DMS153 (cell line): ENCODE measurements at places on chromosomes 2 and 18.

DNA sequence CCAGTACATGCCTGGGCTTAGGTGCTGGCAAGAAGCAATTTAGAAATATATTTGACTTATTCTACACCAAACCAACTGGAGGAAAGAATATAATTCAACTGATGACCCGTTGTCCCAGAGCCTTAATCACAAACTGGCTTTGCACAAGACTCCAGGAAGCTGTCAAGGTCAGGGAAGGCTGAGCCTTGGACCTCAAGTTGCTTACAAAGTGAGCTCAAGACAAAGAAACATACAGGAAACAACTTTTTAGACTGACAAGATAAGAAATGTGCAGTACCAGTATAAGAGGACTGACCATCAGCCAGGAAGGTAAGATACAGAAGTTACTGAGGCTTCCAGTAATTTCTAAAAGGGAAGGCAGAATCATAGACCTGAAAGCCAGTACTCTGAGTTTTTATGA lies 35.0 kb upstream of the GPR55 start:
- DNase-seq: no peak

DNA sequence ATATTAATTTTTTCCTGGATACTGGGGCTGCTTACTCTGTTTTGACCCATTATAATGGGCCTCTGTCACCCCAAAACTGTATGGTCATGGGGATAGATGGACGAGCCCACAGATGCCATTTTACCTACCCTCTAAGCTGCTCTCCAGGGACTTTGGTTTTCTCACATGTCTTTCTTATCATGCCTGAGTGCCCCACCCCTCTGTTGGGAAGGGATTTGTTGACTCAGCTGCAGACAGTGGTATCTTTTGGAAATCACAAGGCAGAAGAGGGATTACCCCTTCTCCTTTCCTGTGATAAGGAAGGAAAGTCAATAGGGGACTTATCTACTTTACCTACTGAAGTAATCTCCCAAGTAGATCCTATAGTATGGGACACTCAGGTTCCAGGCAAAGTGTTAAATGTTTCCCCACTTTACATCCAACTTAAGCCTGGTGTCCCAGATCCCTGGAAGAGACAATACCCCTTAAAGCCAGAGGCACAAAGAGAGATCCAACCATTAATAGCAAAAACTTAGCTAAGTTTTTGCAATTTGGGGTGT lies 182.7 kb downstream of the RNF152 start:
- DNase-seq: no peak

DNA sequence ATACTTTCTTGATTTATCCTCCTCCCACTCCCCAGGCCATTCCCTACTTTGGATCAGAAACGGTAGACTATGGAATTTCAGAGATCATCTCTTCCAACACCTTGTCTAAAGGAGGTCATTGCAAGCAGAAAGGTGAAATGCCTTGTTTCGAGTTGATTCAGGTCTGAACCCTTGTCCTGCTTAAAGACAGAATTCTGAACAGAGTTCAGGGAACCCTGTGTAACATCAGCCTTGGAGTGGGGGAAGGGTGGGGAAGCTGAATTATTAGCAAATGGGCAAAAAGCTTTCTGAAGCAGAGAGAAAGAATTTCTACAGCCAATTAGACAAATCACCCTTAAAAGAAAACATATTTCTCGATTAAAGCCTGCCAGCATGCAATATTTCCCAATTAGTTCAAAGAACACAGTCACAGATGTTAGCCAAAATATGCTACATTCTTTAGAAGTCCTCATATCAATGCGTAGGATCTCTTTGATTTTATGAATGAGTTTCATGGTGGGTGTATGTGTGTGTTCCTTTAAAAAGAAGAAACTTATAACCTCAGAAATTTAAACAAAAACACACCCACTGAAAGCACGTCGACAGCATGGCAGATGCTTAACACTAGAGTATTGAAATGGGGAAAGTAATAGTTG lies 353.1 kb downstream of the RND3 start:
- no peak for DNase-seq

- peak; percentile 85 for DNase-seq
Observed at GRCh38 chr2:10043256-10043905, at the start of gene KLF11. Gene KLF11, plus strand, starts transcription at chr2:10043550. Its CDS starts 167 bp downstream, at chr2:10043717.

DNA sequence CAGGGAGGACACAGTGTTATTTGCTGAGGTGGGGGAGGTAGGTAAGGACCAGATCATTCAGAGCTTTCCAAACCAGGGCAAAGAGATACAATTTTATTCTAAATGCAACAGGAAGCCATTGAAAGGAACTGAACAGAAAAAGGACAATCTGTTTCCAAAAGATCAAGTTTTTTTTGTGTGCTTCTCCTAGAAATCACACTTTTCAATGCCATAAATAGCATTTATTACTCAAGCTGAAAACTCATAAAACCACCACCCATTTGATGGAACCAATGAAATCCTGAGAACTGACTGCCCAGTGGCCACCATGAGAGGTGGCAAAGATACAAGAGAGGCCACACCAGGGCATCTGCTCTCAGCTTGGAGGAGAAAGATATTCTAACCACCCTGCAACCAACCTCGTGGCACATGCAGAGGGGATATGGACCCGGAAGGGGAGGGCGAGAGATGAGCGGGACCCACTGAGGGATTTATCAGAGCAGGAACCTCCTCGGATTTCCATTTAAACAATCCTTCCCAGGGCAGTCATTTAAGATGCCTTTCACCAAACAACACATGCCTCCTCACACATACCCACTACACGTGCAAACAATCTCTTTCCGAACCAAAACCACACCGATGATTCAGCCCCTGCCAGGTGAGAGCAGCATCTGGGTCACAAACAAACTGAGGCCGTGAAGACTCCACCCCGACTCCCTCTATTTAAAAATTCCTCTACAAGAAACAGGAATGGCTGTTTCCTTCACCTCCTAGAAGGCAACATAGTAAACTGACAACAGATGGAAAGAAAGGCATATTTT lies 8.8 kb downstream of the CYB5A start:
- DNase-seq: no peak

GRCh38 chr2:12507295-12507694 lies 209.4 kb upstream of the TRIB2 start:
- DNase-seq: no peak

DNA sequence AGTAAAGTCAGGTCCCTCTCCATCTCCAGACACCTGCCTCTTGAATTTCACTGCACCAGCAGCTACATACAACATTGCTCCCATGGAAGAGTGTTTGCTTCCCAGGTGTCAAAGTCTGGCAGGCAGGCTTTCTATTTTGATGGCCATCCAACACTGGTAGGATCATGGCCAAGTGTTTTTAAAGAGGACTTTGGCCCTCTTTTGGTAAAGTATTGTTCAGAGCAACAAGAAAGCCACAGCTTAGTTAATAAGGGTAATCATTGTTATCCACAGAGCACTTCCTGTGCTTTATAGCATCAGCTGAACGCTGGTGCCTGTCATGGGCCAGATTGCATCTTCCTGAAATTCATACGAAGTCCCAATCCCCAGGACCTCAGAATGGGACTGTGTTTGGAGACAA lies 133.2 kb downstream of the NCK2 start:
- DNase-seq: no peak

DNA sequence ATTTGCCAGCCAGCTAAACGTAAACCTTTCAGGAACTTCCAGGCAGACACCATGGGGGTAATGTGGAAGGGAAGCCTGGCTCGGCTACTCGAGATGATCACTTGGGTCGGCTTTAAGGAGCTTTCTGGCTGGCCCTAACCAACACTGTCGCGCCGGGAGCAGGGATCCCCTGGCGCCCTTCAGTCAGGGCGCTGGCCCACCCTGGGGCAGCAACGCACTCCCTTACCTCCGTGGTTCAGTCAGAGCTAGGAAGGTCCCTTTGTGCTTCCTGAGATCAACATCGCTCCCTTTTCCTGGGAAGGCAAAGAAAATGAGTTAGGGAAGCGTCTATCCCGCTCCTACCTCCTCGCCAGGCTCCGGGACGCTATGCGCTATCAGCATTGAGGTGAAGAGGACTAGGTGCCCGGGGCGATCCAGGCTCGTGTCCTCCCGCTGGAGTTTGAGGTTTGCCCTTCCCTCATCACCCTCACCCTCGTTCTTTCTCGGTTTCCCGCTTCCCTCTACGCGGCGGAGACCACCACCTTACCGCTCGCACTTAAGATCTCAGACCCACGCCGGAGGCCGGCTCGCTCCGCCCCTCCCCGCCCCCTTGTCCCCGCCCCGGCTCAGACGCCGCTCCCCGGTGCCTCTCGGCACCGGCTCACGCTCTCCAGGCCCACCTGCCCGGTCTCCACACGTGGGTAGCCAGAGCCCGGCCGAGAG lies 449 bp upstream of the ATRAID start:
- DNase-seq: no peak

DNA sequence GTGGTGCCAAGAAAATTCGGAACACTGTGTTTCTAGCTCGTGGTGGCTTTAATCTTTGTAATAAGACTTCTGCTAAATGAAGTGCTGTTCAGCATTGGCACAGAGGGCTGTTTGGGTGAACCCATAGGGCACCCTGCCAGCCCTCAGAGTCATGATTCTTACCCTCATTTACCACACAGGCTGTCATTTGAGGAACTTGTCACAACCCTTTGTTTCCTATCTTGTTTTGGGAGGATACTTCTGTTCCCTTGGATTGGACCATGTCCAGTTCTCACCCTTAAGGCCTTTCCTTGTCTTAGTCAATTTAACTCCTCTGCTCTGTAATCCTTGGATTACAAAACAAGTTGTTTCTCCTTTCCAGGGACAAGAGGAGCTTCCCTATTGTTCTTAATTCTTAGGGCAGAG lies 225.7 kb downstream of the MTX2 start:
- no peak for DNase-seq

DNA sequence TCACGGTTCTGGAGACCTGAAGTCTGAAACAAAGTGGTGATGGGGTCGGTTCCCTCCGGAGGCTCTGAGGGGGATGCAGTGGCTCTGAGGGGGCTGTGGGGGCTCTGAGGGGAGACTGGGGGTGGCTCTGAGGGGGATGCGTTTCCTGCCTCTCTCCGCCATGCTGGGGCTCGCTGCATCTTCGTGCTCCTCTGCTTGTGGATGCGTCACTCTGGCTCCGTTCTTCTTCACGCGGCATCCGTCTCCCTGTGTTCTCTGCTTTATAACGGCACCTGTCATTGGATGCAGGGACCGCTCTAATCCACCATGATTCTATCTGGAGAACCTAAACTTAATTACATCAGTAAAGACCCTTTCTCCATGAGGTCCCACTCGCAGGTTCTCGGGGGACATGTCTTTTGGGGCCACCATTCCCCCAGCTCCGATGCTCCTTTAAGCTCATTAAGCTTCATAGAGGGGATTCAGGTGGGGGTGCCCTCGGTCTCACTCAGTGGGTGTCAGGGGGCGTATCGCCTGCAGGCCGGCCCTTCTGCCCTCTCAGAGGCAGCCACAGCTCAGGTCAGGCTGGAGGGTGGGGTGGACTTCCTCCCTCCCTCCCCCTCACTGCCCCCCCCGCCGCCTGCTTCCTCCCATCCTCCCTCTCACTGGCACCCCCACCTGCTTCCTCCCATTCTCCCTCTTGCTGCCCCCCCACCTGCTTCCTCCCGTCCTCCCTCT lies 18.4 kb downstream of the RTP5 start:
- DNase-seq: no peak

DNA sequence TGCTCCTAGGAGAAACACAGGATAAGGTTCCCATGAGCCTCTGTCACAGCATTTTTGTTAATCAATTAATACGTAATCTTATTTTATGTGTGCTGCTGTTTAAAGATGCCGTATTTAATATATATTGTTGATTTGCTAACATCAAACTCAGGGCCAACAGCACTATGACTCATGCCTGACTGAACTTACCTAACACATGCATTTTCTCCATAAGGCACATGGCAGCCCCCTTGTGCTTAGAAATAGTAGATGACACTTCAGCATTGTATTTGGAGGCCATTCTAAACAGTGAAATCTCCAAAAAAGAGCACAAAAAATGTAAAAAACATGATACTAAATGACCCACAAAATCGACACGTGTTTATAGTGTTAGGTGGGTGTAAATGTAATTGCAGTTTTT lies 314.8 kb downstream of the MYCN start:
- DNase-seq: no peak
